ENCODE measurements at places on chromosomes 3 and 15. TPM values are rescaled to one million over a fixed set of nuclear protein-coding genes. Genes with fewer than 3 reads are reported as not detected.

The WNT7A gene
- 0.65 TPM for total RNA-seq

The CEMIP gene
- total RNA-seq: 0.51 TPM

The DNAH12 gene
- not detected for total RNA-seq

The KIF15 gene
- 13.9 TPM for total RNA-seq

The FSIP1 gene
- 0.16 TPM for total RNA-seq

The IGSF10 gene
- total RNA-seq: 1.1 TPM

The NUP210 gene
- total RNA-seq: 31.4 TPM

The SLC38A3 gene
- 0.51 TPM for total RNA-seq

Data from mesangial cell (primary cell).